Daoy (cell line): ENCODE measurements at places on chromosomes 16 and 17.
A peak's percentile ranks its signal among the peaks of the same experiment; 100 is the strongest.

GRCh38 chr17:74544991-74545842, 698 bp downstream of the CD300C start:
- DNase-seq, result no peak

- DNase-seq, result no peak
Measured at GRCh38 chr17:31144836-31145235, 50.1 kb downstream of the NF1 start.

DNA sequence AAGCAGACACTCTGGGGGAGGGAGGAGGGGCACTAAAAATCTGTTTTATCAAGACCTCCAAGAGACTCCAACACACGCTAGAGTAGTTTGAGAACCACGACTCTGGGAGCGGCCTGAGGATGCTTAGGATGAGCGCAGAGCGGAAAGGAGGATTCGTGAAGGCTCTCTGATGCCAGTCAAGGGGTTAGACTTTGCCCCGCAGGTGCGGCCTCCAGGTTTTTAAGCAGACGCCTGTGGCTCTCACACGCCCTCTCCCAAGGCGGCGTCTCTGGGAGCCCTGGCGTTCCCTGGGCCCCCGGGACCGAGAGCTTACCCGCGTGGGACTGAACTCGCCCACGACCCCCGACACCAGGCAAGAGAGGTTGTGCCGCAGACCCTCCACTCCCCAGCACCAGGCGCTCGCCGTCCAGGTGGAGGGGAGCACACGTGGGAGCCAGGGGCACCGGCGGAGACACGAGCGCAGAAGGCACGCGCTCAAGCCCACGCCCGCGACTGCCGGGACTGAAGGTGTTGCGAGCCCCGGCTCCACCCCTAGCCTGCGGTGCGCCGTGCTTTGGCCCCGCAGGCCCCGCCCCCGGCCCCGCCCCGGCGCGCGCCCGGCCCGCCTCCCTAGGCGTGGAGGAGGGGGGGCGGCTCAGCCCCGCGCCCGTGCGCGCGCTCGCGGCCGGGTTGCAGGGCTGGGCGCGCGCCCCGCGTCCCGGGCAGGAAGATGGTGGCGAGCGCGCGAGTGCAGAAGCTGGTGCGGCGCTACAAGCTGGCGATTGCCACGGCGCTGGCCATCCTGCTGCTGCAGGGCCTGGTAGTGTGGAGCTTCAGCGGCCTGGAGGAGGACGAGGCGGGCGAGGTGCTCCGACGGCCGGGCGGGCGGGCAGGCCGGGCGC, at the start of gene XYLT2:
Gene XYLT2, plus strand, starts transcription at position 695 of the 881 bp plus-strand sequence. Its CDS starts 15 bp downstream, at position 710.
- peak; percentile 91 for DNase-seq

- DNase-seq, result peak; percentile 78
Measured at GRCh38 chr16:67150833-67151396, at the start of gene B3GNT9. Gene B3GNT9, minus strand, starts transcription at chr16:67150998. Its CDS starts 513 bp downstream, at chr16:67150485.
